GM13976 (cell line): ENCODE measurements at places on chromosomes 5 and 9.

DNA sequence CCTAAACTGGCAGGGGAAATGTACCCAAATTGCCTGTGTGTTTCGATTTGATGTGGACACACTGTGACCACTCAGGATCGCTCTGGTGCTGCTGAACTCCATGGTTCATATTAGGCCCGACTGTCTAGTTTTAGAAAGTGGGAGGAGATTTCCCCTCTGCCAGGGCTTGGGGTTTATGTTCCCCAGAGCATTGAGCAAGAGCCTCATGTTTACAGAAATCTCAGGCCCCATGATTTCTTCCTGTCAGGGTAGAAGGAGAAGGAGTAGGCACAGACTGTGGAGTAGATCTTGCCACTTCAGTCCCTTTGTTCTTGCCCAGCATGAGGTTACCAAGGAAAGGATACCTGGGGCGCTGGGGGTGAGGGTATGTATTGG lies 40.8 kb upstream of the GLRX start:
- no peak for DNase-seq

DNA sequence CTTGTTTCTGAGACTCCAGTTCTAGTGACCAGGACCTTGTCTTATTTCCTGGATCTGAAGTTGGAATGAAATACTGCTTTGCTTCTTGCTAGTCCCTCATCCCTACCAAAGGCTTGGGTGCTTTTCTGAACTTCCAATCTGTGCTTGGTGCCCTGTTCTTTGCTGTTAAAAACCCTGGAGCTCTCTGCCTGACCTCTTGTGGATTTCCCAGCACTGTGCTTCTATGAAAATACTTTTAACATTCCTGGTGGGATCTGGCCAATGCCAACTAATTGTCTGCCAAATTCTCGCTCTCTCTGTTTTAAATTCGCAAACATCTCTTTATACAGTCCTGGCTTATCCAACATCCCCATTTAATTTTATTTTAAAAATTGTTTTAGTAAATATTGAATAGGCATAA lies 26.7 kb upstream of the CSNK1G3 start:
- no peak for DNase-seq

DNA sequence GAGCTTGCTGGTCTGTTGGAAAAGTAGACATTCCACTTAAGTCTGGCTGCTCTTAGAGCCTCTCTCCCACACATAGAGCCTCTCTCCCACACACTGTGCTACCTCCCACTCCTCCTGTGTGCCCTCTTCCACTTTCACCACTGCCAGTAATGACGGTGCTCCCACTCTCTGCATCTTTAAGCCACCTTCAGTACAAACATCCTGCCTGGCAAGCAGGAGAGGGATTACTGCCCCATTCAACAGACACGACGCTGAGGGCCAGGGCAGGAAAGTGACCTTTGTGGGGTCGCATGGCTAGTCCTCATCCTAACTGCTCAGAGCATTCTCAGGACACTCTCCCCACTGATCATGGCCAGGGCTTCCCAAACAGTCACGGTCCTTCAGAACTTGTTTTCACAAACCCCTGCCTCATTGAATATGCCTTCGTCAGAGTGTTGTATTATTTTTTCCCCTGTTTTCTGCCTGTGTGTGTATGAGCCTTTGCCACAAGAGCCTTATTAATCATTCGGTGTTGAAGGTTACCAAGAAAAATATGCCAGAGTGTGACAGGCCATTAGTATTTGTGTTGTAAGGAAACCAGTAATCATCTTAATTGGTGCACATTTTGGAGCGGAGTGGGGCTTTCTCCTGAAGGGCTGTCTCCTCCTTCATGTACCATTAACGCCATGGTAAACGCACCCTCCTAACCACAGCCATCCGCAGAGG lies 87.1 kb upstream of the SAP30L start:
- DNase-seq: no peak

DNA sequence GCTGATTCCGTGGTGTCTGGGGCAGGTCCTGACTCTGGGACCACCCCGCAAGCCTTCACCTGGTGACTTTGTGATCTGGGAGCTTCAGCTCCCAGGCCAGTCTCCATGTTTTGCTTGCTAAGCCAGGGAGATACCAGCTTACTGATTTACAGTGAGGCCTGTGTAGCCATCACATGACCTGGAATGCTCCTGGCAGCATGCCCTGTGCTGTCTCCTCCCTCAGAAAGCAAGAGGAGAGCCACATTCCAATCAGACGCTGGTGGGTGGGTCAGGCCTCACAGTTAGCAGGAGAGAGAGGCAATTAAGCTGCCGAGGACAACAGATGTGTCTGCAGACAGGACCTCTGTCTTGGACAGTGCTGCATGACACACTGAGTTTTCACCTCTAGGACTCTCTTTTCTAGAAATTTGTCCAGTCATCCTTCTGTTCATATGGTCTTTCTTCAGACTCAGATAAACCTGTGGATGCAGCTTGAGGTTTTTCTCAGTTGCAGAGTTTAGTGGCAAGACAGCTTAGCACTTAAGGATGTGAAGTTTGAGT lies 24.4 kb upstream of the GRPEL2 start:
- no peak for DNase-seq

GRCh38 chr5:132465059-132465707 lies 25.4 kb downstream of the IRF1 start:
- DNase-seq: no peak

DNA sequence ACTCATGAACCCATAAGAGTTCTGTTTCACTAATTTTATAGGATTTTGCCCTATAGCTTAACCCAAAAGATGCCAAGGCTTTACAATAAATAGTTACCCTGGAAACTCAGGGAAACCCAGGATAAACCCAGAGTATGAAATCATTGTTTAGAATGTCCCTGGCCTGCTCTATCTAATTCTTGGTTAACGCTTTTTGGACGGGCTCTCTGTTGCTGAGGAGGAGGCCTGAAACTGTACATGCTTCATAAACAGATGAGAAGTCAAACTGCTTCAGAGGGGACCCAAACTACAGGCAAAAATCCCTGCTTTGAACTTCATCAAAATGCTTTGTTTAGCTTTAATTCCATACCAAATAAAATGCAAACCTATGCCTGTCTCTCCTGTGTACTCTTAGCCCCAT lies 291.9 kb downstream of the SH3GL2 start:
- DNase-seq: no peak
